ENCODE measurements at places on chromosomes 4 and X.

DNA sequence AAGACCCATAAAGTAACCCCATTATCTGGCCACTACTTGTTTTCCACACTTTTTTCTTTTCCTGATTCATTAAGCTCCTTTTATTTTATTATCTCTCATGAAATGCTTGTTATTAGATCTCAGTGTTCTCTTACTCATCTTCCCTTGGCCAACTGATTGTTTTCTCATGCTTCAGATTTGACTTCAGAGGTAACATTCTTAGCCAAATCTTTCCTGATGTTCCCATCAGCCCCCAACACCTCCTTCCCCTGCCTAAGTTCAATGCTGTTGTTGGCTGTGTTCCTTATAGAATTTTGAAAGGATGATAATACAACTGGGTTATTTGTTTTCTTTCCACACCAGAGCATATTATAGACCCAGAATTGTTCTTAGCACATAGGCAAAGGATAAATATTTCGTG, 75.6 kb downstream of the BMPR1B start:
- no peak for DNase-seq

- DNase-seq, result peak; percentile 5
Observed at GRCh38 chr4:143089291-143089690, 95.4 kb upstream of the USP38 start.

DNA sequence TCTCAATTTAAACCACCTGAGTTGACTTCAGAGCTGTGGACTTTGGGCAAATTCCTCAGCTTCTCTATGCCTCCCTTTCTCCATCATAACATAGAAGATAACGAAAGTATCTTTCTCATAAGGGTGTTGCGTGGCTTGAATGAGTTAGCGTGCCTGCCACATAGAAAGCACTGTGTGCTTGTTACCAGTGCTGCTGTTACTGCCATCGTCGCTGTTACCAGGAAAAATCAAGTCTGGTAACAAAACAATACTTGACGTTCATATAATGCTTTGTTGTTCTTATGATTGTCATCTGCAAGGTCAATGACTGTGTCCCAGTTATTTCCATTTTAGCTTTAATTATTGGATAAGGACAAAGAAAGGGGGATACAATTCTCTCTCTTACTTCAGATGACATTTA, 64.4 kb downstream of the DDX60L start:
- no peak for DNase-seq

- DNase-seq, result no peak
Observed at GRCh38 chr4:169340834-169341233, 70.1 kb upstream of the SH3RF1 start.

- no peak for DNase-seq
Observed at GRCh38 chr4:2599304-2599654, 62.8 kb downstream of the FAM193A start.

DNA sequence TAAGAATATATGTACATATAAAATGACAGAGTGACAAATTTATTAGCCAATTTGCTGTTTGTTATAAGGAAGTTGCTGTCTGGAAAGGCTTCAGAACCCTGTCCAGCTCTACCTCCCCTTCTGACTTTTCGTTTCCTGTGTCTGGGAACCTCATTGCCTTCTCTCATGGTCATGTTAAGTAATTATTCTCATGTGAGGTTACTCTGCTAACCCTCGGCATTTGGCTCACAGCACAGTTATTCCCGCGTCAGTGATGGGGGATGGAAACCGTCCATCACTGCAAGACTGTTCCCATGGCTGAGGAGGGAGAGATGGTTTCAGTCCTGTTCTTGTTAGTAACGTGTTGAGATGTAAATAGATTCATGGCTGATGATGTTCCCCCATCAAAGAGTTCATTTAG, 11.9 kb downstream of the EDNRA start:
- no peak for DNase-seq
